ENCODE measurements at places on chromosomes 5 and 9. TPM values are rescaled to one million over a fixed set of nuclear protein-coding genes. Genes with fewer than 3 reads are reported as not detected.
A peak's percentile ranks its signal among the peaks of the same experiment; 100 is the strongest.

TRIM36 gene
- total RNA-seq, result 0.33 TPM

DNA sequence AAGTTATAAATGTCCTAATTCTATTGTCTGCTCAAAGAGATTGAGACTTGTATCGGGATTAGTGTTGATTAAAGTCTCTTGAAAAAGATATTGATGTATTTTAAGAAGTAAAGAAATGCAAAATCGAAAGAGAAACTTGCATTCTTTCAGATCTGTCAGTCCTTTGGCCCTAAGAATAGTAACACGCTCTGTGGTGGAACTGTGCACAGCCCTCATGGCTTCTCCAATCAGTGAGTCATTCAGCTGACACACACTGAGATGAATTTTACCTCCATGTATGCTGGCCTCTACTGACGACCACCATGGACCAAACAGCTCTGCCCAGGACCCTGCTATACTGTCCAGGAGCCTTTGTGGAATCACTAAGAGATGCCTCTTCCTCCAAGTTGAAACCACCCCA lies 232.4 kb downstream of the ESM1 start:
- H3K27ac ChIP-seq, result peak overlapping the region; percentile 89
- no peaks in the 10 kb centered on the region for H3K27me3 ChIP-seq
- no peak overlapping the region for H3K4me3 ChIP-seq

PRLR gene
- not detected for total RNA-seq

DNA sequence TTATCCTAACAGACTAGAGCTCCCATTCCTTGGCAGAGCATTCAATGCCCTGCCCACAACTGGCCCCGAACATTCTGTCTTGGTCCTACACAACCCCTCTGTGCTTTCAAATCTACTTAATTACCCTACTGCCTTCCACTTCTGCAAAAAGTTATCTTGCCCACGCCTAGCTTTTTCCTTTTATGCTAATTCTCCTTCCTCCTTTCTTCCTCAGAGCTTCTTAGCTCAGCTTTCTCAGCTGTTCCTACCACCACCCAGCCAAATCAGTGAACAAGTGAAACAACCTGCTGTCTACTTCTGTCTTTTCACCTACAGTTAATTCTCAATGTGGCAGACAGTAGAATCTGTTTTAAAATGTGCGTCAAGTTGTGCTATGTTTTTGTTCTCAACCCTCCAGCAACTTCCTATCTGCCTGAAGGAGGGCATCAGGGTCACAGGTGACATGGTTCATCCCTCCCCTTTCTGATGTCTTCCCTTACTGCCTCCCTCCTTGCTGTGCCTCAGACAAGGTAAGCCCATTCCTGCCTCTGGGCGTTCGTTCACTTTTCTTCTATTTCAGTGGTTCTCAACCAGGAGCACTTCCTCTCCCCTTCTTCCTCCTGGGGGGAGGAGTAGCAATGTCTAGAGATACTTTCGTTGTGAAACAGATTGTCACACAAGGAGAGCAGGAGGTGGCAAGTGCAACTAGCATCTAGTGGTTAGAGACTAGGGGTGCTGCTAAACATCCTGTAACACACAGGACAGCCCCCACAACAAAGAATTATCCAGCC lies 1.3 kb upstream of the REEP5 start:
- H3K27ac ChIP-seq, result peak overlapping the region; percentile 81
- peaks cover 7% of the 10 kb centered on the region for H3K36me3 ChIP-seq
- peak overlapping the region; percentile 82 for H3K4me3 ChIP-seq

WDR38 gene
- not detected for total RNA-seq

All from natural killer cell treated with Interleukin-12 subunit alpha and Interleukin-12 subunit beta and Interleukin-15 and Interleukin-18, amount 100 ng/mL, for 72 hours (primary cell).